ENCODE measurements at places on chromosomes 4 and X.

GRCh38 chr4:188819233-188819632 lies 680.0 kb downstream of the TRIML1 start:
- DNase-seq = no peak

DNA sequence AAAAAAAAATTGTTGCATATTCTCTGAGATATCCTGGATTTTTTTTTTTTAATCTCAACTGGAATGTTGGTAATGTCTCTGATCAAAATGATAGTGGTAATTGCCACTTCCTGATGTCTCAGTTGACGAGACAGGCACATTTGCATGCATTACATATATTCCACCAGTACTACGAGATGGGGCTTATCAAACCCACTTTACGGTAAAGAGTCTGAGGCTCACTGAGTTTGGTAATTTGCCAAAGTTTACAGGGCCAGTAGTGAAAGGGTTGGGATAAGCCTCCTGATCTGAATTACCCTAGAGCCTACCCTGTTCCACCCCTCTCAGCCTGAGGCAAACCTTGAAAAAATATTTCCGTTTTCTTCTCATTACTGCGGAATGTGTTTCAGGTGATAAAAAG lies 5.3 kb downstream of the MAGEB2 start:
- DNase-seq = no peak

GRCh38 chr4:10106421-10107039 lies 10.1 kb downstream of the WDR1 start:
- DNase-seq = no peak

DNA sequence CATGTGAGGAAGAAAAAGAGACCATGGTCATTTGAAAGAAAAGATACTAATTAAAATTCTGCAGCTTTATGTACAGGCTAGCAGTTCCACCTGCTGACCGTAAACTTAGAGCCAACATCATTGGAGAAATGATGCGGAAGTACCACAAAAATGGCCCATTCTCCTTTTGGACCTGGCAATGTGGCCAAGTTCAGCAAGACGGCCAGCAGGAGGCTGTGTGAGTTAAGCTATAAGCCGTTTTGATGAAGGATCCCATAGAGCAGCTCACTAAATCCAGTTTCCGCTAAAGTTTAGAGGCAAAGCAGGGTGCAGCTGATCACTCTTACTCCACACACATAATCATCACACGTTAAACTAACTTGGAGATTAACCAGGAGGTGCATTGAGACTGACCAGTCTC lies 133.8 kb downstream of the LDB2 start:
- DNase-seq = no peak
